LNCaP clone FGC (cell line): ENCODE measurements at places on chromosomes 5 and 9.

DNA sequence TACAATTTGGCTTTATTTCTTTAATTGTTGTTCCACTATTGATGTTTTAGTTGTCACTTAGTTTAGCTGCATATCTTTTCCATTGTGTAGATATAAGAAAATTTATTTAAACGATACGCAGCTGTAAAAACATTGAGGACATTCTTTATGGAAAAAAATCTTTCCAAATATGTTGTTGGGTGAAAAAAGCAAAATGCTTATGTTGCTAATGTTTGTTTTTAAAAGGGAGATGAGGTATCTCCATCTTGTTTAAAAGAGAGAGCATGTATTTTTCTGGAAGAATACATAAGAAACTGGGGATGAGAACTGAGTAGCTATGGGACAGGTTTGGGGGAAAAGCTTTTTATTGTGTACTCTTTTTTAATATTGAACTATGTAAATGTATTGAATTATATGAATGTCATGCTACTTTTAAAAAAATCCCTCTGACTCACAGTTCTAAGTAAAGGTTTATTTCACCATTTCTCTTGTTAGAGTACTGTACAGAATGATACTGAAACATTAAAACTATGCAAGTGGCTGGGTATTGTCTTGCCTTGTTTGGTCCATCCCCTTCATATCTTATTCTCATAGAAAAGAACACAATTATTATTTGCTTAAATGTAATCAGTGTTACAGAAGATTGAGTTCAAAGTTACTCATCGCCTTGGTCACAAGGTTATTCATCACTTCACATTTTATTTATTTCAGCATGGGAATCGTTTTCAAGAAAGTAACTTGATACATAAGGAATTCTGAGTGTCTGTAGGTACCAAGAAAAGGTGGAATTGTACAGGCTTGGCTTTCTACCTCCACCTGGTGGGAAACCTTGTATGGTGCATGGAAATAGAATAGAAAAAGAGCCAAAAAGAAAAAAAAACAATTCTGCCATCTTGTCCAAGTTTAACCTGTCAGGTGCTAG, 85.8 kb downstream of the RIC1 start:
- no peak for DNase-seq

GRCh38 chr9:4822057-4822456, 29.3 kb downstream of the RCL1 start:
- DNase-seq, result no peak

DNA sequence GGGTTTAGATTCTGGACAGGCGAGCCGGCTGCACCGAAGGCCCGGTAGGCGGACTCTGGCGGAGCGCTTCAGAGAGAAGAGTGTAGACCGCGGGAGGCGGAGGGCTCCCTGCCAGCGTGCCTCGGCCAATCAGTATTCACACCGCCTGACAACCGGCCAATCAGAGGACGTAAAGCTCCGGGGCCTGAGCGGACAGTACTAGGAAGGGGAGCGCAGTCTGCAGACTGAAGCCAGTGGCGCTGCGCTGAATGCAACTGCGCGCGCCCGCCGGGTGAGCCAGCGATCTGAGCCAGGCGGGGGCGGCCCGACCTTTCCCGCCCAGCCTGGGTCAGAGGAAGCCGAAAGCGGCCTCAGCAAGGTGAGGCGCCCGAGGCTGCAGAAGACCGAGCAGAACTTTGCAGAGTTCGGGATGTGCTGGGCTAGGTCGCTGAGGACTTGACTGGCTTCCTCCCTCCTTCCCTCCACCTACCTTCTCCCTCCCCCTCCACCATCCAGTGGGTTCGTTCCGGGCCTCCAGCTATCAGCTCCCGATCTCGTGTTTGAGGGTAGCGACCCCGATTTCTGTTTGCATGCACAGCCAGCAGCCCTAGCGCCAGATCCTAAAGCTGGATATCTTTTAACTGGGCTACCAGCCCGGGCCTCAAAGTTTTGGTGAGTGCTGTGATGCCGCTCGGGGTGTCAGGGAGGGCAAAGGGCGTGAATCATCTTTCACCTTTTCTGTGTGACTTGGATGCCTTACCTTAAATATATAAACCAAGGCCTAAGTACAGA, at the start of gene DMRT2:
TSS of gene DMRT2 (plus strand) at position 233 of the 771 bp plus-strand sequence. CDS start 1,257 bp downstream, outside the sequence.
- DNase-seq, result peak; percentile 79

GRCh38 chr9:8534828-8535227, 735.2 kb upstream of the DMAC1 start:
- no peak for DNase-seq

DNA sequence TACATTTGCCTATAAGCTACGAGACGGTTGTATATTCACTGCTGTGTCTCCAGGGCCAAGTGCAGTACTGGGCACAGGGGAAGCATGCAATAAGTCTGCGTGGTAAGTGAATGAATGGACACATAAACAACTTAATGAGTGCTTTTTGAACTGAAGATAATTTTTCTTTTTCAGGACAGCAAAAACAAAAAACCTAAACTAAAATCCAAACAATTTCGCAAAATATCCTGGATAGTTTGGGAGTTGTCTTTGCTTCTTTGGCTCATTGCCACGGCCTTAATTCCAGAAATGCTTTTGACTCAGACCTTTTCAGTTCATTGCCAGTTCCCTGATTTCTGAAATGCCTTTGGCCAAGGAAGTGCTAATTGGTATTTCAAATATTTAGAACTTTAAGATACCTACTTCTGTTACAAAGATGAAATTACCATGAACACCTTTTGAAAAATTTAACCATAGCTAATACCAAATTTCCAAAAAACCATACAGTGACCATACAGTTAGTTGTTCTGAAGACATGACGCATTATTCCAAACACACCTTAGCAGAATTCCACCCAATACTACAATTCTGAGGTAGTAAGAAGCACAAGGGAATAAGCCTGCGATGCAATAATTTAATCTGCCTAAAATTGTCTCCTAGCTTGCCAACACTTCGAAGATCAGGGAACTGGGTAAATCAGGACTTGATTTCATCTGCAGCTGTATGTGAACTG, 42.8 kb downstream of the TEK start:
- no peak for DNase-seq

DNA sequence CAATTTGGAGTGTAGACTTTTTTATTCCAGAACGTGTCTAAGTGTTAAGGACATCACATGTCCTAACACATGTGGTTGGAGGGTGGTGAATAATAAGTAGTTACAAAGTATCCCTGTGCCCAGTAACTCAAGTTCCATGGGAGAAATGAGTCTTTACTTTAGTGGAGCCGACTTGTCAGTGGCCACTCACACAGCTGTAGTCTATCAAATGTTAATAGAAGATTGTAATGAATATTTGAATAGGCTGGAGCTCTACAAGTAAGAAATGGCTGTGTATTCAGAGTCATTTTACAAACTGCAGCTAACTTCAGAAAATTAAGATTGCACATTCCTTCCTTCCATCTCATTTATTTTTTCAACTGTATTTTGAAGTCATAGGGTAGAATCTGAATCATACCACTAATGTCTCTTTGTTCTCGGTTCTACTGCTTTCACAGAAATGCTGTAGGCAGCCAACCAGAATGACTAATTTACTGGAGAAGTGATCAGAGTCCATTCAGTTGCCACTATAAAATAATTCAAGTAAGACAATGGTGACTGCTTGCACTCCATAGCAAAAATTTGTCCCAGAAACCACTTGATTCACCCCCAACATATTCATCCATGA, 394.8 kb downstream of the NR2F1-AS1 start:
- DNase-seq, result no peak

DNA sequence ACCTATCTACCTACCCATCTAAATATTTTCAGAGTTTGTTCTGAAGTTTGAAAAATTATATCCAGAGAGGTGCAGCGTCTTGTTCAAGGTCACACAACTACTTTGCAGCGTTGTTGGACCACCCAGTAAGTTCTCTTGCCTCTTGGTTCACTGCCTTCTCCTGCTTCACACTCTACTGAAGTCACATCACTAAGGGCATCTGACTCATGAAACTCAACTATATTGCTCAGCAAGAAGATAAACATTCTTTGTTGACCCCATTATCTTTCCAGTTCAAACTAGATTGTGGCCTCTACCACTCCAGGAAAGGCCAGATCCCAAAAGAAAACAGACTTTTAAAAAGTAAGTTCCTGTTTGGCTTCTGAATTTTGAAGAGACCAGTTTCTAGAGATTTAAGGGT, 326.9 kb downstream of the SLIT3 start:
- no peak for DNase-seq

DNA sequence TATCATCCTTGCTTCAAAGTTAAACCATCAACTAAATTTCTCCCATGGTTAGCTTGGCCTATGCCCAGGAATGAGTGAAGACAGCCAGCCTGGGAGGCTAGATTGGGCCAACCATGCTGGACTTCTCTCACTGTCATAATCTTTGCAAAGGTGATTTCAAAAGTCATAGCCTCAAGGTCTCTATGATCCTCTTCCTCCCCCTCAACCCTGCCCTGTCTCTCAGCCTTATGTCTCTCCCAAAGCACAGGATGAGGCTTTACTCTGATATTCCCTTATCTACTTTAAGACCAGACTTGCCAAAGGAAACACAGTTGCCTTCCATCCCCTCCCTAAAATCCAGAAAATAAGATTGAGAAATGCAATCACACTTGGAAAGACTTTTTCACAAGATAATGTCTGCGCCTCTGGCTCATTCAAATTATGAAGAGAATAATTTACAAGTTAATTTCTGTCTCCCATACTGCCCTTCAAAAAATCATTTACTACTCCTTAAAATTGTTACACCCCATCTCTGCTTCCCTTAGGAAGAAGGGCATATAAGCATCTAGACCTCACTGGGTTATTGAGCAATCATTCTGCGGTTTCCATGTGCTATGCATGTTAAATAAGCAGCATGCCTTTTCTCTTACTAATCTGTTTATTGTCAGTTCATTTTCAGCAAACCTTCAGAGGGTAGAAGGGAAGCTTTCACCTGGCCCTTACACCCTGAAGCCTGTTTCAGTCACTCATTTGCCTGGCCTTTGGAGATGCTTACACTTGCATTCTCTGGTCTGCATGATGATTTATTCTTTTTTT, 113.8 kb upstream of the ANKRD55 start:
- no peak for DNase-seq

GRCh38 chr5:173866858-173867679, 21.1 kb upstream of the CPEB4 start:
- DNase-seq, result no peak

DNA sequence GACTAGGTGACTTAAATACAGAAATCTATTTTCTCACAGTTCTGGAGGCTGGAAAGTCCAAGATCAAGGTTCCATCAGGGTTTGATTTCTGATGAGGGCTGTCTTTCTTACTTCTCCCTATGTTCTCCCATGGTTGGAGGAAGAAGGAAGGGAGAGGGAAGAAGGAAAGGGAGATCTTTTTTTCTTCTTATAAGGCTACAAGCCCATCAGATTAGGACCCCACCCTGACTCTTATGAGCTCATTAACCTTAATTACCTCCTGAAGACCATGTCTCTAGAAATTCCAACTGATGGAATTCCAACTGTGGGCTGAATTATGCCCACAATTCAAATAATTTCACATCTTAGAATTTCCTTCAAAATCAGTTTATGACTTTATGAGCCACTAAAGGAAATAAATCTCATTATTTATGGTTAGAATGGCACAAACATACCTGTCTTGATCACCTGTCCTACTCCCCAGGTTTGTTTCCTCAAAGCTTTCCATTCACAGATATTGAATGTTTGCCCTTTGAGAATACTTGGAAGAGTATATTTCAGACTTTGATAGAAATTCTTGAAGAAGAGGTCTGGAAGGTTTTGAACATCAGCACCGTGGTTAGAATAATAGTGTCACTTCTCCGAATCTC, 7.6 kb downstream of the PPWD1 start:
- DNase-seq, result no peak

GRCh38 chr9:133275105-133276000, at the start of gene ABO:
Gene ABO (minus strand): TSS chr9:133275201.
- no peak for DNase-seq

DNA sequence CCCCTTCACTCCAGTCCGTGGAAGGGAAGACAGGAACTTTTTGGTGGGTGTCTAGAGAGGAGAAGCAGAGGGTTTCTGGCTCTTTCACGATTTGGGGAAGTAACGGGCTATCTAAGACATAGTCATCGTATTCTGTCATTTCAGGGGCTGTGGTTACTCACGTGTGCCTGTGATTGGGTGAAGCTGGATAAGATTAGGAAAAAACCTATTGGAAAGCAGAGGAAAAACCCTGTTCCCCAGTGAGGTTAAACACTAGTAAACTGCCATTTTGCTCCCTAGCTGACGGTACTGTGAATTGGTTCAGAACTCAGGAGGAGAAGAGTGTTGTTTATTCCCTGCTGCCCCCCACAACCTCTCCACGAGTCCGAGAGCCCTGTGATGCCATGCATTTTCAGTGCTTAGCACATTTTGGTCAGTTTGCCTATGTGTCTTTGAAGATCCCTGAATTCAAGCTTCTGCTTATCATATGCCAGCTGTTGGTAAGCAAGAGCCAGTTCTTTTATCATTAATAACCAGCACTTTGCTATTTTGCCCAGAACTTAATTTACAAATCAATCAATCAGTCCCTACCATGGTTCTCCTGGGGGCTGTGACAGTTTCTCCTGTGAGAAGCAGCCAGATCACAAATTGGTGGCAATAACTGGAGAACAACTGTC, 45.1 kb upstream of the ROR2 start:
- no peak for DNase-seq

- DNase-seq, result no peak
These were observed 39.3 kb upstream of the TLX3 start for GRCh38 chr5:171269717-171270116.

- DNase-seq, result no peak
These were observed 125.4 kb upstream of the BOD1 start for GRCh38 chr5:173741729-173742431.

DNA sequence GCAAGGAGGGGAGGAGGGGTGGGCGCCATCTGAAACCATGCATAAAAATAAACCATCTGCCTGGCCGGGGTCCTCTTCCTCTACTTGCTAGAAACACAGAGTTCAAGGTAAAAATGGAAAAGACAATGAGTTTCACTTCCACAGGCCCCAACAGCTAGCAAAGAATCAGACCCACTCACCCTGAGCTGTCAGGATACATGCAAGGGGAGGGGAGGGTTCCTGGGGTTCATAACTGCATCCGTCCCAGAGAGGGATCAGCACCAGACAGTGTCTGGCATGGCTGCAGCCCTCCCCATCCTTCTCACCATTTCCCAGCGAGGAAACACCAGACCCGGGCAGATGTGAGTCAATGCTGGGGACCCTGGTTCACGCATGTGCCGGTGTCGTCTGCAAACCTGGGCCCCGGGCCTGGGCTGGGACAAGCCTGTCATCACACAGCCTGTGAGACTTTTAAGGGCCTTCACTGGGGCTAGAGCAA, 55.4 kb downstream of the SEMA4D start:
- no peak for DNase-seq

GRCh38 chr9:91933556-91934352, 16.3 kb downstream of the ROR2 start:
- DNase-seq, result no peak

- no peak for DNase-seq
These were observed 78.4 kb downstream of the NTNG2 start for GRCh38 chr9:132239999-132240840.

DNA sequence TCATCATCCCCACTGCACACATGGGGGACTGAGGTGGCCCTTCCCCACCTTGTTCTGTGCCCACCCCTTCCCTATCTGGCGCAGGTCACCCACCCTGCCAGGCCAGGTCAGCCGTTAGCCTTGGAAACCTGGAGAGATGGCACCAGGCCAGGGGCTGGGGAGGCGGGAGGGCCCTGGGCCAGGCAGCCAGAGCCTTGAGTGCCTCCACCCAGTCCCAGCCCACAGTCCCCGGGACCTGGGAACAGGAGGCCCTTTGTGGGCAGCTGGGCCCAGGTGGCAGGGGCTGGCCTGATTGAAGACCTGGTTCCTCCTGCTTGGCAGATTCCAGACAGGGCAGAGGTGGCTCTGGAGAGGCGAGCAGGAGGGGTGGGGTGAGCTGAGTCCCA, 70.6 kb downstream of the LRSAM1 start:
- no peak for DNase-seq

GRCh38 chr5:91189480-91190313, 193.4 kb downstream of the ARRDC3 start:
- no peak for DNase-seq

GRCh38 chr9:114416290-114416689, 28.5 kb upstream of the AKNA start:
- no peak for DNase-seq
